ENCODE measurements at places on chromosomes 16 and 17.
A peak's percentile ranks its signal among the peaks of the same experiment; 100 is the strongest.

DNA sequence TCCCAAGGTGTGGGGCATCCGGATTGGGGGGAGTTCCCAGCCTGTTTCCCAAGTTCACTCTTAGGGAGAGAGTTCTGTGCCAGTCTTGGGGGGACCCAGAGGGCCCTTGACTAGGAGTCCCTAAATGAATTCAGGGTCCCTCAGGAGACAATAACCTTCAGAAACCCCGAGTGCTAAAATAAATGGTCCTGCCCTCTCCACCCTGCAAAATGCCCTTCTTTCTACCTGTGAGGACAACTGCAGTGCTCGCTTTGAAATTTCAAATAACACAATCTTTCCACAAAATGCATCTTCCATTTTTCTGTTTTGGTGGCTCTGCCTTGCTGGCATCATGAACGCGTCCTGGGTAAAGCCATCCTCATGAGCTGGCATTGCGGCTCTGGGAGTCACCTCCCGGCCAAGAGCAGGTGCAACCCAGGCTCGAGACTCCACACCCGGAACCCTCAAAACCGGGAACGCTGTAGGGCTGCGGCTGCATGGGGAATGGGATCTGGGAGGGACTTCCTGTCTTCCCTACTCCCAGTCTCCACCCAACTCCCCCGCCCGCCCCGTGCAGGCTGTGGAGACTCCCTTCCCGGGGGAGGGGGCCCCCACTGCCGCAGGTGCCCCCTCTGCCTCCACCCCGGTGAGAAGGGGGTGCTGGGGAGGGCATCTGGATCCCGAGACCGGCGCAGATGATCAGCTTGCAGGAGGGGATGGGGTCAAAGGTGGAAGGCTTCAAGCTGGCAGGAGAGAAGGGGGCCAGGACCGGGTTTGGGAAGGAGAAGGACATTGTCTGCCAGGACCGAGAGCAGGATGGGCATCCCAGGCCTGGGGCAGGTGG, at the start of gene ZNF205:
TSS of gene ZNF205 (plus strand) at position 529 of the 823 bp plus-strand sequence. CDS start 845 bp downstream, outside the sequence.
- DNase-seq, result peak; percentile 86

GRCh38 chr17:57607553-57608120, 137.5 kb downstream of the CCDC182 start:
- DNase-seq, result no peak

- no peak for DNase-seq
Observed at GRCh38 chr17:44092051-44092450, 21.5 kb downstream of the G6PC3 start.

DNA sequence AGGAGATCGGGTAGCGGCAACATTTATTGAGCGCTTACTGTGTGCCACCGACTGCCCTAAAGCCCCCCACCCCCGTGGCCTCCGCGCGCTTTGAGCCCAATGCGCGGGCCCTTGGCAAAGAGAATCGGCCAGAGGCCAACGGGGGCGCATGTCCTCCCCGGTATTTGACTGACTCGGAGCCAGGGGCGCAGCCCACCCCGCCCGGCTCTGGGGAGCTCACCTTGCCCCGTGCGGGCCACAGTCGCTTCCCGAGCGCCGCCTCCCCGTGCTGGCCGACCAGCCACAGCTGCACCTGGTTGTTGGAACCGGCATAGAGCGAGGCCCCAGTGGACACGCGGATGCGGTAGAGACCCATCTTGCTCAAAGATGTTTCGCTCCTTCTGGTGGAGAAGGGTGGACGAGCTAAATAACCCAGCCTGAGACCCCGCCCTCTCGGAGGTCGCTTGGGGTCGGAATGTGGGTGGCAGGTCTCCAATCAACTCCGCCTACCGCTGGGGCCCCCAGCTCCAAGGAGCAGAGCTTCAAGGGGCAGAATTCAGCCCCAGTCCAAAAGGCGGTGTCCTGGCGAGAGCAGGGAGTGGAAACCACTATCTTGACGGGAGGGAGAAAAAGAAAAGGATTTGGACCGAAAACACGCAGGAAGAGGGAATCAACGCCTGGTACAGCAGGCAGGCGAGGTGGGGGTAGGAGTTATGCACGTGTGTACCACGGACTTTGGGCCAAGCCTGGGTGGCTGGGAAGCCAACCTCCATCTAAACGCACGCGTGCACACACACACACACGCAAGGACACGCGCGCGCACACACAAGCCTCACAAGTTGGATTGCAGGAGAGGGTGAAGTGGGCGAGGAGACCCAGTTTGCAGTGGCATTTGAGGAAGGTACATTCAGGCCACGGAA, at the start of gene ALOX15:
TSS of gene ALOX15 (minus strand) at position 382 of the 899 bp plus-strand sequence. CDS start at position 355, 27 bp downstream.
- DNase-seq, result no peak

DNA sequence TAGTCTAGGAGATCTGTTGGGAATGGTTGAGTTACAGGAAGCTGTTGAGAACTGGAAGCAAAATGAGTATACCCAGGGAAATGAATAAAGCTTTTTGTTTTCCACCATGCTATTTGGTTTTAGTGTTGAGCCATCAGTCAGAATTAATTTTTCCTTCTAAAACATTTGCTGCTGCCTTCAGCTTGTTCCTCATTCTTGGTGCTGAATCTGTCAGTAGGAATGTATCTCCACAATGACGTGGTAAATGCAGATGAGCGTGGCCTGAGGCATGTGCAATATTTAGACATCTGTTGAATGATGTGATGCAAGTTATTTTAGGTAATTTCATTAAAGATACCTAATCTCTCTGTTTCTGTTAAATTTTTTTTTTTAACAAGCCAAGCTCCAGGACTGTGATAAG, 10.9 kb downstream of the HAPSTR1 start:
- no peak for DNase-seq

GRCh38 chr17:13410874-13411273, 190.9 kb downstream of the HS3ST3A1 start:
- DNase-seq, result no peak

DNA sequence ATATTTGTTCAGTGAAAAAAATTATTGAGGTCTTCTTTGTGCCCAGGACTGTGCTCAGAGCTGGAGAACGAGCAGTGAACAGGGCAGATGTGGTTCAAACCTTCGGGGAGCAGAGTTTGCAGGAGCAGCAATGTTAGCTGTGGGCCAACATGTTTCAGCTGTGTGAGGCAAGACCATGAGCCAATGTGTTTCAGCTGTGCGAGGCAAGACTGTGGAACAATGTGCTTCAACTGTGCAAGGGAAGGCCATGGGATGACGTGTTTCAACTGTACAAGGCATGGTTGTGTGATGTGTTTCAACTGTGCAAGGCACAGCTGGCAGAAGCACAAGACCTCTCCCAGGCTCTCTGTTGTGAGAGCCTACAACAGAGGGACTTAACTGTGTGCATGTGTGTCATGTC, 35.2 kb upstream of the SDK2 start:
- no peak for DNase-seq

- DNase-seq, result no peak
Observed at GRCh38 chr17:45776896-45777295, 7.2 kb upstream of the CRHR1 start.

DNA sequence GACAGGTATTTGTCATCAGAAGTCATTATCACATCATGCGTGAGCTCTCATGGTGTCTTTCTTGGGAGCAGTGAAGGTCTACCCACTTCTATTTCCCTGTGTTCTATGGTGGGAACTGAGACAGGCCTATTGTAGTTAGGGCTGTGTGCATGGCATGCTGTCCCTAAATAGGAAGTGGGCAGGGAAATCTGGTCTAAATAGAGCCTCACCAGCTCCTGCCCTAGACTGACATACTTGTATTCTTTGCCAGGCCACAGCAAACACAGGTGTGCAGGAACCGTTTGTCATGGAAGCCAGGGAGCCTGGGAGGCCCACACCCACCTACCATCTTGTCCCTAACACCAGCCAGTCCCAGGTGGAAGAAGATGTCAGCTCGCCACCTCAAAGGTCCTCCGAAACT, 10.1 kb downstream of the SLC7A6 start:
- DNase-seq, result no peak
